ENCODE measurements at places on chromosomes 16 and 17. TPM values are rescaled to one million over a fixed set of nuclear protein-coding genes. Genes with fewer than 3 reads are reported as not detected.

GRCh38 chr16:23528644-23529310, 18.5 kb upstream of the GGA2 start:
- DNase-seq, result no peak

- DNase-seq, result no peak
Measured at GRCh38 chr16:22814711-22815105, 746 bp downstream of the HS3ST2 start.

DNA sequence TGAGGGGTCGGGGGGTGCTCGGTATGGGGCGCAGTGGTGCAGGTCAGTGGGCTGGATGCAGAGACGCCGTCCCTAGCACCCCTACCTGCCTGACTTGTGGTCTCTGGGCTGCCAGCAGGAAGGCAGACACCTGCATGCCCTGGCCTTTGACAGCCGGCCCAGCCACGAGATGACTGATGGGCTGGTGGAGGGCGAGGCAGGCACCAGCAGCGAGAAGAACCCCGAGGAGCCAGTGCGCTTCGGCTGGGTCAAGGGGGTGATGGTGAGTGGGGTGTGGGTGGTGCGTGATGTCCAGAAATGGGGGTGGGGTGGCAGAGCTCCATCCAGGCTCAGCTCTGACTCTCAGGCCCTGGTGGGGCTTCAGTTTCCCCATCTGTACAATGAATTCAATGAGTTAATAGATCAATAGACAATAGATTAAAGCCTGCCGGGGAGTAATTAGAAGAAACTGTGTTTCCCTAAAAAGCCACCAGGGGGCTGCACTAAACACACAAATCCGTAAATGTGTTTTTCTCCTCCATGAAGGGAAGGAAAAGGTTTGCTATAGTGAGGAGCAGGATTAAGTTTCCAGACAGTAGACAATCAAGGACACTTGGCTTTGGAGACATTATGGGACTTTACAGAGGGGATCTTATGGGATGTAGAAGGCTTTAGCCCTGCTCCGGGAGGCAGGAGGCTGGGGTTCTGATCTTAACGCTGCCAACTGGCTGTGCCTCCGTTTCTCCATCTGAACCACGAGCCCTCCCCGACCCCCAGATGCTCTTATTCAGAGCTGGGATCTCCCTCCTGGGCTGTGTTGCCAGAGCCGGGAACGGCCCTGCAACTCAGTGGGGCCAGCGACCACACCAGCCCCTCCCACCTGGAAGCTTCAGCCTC, 2.2 kb downstream of the SLC12A3 start:
- peak; percentile 63 for DNase-seq

- no peak for DNase-seq
Measured at GRCh38 chr17:21389394-21389793, 13.2 kb downstream of the KCNJ12 start.

DNA sequence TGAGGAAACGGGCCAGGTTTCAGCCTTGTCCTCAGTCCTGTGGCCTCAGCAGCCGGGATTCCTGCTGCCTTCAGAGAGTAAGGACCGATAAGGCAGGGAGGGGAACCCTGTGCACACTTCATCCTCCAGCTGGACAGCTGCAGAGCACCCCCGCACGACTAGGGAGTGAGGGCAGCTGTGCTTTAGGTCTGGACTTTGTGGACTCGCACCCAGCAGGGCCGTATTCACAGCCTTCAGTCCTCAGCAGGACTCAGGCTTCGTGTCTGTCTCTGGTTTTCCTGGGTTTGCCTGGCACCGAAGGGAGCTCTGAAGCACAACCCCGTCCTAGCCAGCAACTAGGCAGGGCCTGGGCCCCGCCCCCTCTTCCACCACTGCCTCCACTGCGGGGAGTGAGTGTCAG, 45.8 kb upstream of the CACNG5 start:
- no peak for DNase-seq

DNA sequence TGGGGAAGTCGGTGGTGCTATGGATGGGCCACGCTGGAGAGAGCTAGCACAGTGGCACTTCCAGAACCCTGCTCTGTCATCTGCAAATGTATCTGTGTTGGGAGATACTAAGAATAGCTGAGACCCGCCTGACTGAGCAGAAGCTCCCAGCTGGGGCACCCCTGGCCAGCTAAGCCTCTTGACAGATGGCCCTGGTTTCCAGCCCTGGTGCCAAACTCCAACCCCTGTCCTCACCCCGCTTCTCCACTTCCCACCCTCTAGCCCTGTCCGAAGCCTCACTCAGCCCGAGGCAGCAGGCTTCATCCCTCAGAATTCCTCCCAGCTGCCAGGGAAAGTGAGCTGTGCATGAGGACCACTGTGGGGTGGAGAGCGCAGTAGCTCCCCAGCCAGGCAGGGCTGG, 124.4 kb downstream of the CCDC144A start:
- DNase-seq, result no peak

- no peak for DNase-seq
Measured at GRCh38 chr17:80960797-80961452, 30.7 kb upstream of the CHMP6 start.

GRCh38 chr17:5282642-5283217, 646 bp downstream of the RABEP1 start:
- no peak for DNase-seq

- no peak for DNase-seq
Measured at GRCh38 chr16:73845238-73846006, 451.2 kb upstream of the PSMD7 start.

DNA sequence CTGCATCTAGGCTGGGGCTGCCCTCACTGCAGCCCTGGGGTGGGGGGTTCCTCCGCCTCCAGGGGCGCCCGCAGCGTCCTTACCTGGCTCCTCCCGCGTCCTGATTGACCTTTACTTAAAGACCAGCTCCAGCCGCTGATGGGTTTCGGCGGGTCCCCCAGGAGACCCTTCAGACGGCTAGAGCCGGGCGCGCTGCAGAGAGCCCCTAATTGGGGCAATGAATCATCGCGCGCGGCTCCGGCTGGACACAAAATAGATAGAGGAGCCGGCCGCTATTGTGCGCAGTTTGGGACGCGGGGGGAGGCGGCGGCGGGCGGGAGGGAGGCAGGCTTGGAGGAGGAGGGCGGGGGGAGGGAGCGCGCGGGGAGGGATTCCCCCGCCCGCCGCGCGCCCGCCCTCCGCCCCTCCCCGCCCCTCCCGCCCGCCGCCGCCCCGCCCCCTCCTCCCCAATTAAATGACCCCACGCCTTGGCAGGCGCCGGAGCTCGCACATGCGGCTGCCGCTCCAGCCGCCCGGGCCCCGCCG, 56.5 kb upstream of the CIBAR2 start:
- peak; percentile 45 for DNase-seq

DNA sequence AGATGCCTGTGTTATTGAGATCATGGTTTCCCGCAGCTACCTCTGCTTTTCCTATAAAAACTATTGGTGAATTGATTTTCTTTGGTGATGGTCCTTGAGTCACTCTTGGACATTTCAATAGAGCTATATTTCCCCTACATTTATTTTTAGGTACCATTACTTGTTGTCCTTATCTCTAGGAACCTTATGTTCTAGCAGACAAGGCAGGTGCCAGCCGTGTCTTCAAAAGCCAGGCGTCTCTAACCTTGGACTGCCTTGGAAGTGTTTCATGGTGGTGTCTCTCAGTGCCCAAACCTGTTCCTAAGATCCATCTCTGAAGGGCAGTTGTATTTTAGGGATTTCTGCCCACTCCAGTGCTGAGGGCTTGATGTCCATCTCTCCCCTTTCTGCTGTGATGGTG, 77.4 kb upstream of the CLEC18A start:
- DNase-seq, result no peak

DNA sequence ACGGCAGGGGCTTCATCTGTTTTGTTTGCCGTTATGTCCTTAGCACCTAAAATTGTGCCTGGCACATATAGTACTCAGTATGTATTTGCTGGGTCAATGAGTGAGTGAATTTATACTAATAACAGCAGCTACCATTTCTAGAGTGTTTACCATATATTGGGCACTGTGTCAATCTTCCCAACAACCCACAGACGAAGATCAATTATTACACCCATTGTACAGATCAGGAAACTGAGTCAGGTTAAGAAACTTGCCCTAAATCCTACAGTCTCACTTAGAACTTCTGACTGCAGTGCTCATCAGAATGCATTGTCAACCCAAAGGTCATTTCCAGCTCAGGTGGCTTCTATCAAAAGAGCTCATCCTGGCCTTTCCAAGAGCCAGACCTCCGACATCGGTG, 44.5 kb upstream of the MEOX1 start:
- DNase-seq, result no peak

GRCh38 chr17:35895636-35896587, 15.8 kb upstream of the CCL5 start:
- DNase-seq, result no peak

- DNase-seq, result peak; percentile 54
Measured at GRCh38 chr17:732067-732901, at the start of gene TLCD3A. Gene TLCD3A (plus strand): TSS chr17:732596. CDS start chr17:732648, 52 bp downstream.

DNA sequence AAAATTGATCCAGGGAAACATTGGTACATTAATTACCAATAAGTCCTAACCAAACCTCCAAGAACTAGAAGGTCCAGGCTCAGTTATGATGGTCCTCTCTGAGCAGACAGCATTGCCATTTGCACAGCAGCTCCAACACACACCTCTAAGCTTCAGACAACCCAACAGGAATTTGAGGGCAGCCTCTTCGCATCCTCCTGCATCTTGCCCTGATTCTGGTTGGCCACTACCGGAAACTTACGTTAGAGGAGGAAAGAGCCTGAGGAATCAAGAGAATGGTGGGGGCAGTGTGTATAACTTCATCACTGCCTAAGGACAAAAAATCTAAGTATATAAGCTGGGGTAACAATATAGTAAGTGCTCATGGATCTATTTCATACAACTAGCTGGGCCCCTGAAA, 15.7 kb downstream of the FAM117A start:
- no peak for DNase-seq

DNA sequence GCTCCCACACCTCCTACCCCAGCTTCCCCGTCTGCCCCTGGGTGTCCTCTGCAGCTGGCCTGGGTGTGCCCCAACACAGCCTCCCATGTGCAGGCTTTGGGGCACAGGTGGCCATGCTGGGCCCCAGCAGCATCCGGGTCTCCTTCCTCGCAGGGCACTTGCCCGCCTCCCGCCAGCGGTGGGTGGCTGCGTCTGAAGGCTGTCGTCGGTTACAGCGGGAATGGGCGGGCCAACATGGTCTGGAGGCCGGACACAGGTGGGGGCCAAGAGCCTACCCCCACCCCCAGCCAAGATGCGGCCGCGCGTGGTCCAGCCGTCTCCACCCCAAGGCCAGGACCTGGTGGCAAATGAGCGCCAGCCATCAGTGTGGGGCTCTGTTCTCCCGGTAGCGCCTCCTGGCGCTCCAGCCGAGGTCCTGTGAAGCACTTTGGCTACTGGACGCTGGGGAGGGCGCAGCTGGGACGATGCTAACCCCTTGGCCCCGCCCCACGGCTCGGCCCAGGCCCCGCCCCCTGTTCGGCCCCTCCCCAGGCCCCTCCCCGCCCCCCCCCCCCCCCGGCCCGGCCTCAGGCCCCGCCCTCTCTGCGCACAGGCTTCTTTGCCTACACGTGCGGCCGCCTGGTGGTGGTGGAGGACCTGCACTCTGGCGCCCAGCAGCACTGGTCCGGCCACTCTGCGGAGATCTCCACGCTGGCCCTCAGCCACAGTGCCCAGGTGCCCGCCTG, 7.3 kb upstream of the RHOT2 start:
- peak; percentile 53 for DNase-seq

GRCh38 chr17:51947160-51947735, 211.3 kb downstream of the CA10 start:
- no peak for DNase-seq

DNA sequence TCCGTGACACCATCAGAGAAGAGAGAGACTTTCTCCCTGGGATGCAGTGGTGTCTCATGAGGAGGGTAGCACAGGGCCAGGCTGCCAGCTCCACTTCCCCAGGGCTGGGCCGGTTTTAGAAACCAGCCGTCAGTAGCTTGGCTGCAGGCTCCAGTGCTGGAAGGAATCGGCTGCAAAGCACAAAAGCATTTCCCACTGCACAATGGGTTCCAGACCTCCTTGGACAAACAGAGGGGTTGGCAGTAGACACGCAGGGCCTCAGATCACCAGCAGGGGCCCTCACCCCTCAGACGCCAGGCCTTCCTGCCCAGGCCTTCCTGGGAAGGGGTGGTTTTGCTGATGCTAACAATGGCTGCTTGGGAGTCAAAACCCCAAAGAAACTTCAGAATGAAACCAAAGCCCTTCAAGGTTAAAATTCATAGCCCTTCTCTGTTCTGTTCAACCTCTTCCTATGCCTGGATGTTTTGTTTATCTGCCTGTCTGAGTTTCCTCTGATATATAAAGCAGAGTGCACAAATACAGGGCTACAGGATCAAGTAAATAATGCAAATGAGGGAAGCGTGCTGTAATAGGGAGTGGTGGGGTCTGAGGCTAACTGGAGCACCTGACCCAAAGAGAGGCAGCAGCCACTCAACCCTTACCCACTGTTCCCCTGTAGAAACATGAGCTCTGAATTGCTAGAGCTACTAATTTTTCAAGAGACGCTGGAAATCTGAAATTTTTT, 26.2 kb downstream of the TEKT5 start:
- DNase-seq, result peak; percentile 16

- no peak for DNase-seq
Measured at GRCh38 chr17:62660629-62661118, 33.2 kb downstream of the MRC2 start.

DNA sequence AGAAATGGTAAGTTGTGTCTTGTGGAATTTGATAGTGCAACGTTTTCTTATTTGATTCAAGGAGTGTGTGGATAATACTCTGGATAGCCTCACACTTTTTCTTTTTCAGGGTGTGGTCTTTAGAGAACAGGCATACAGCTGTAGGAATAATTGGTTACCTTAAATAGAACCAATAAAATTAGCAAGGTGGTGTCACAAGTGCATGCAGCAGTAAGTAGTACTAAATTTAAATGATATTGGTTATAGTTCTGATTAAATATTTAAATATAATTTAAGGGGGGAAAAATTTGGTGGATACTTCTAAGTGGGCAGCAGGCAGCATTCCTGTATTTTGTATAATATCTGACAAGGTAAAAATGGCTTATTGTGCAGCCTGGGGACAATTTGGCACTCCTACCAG, 3.7 kb downstream of the HAPSTR1 start:
- no peak for DNase-seq

SLC13A5 gene
- not detected for total RNA-seq

VAT1L gene
- total RNA-seq, result 53.7 TPM

EVI2B gene
- total RNA-seq, result 1.1 TPM

PTGES3L gene
- 2.3 TPM for total RNA-seq

LITAF gene
- total RNA-seq, result 26.5 TPM

TBC1D10B gene
- 14.0 TPM for total RNA-seq

ABCA3 gene
- 0.20 TPM for total RNA-seq

OXLD1 gene
- 36.5 TPM for total RNA-seq

EFCAB13 gene
- total RNA-seq, result 3.0 TPM

QPRT gene
- total RNA-seq, result 18.4 TPM

All from RPMI7951 (cell line).